ENCODE measurements at places on chromosomes 5 and 9. TPM values are rescaled to one million over a fixed set of nuclear protein-coding genes. Genes with fewer than 3 reads are reported as not detected.

Gene PCDHB4
- not detected for total RNA-seq

Gene DNAI1
- total RNA-seq: not detected

Gene C5
- total RNA-seq: 1.9 TPM

Gene SPATA31E1
- total RNA-seq: not detected

Gene DRD1
- total RNA-seq: not detected

Gene EGFLAM
- not detected for total RNA-seq

Gene CD74
- total RNA-seq: 181 TPM
